Stimulated activated CD8-positive, alpha-beta memory T cell treated with anti-CD3 and anti-CD28 coated beads, Interleukin-4, amount 100 ng/mL, for 48 hours (primary cell): ENCODE measurements at places on chromosomes 6 and 20.

DNA sequence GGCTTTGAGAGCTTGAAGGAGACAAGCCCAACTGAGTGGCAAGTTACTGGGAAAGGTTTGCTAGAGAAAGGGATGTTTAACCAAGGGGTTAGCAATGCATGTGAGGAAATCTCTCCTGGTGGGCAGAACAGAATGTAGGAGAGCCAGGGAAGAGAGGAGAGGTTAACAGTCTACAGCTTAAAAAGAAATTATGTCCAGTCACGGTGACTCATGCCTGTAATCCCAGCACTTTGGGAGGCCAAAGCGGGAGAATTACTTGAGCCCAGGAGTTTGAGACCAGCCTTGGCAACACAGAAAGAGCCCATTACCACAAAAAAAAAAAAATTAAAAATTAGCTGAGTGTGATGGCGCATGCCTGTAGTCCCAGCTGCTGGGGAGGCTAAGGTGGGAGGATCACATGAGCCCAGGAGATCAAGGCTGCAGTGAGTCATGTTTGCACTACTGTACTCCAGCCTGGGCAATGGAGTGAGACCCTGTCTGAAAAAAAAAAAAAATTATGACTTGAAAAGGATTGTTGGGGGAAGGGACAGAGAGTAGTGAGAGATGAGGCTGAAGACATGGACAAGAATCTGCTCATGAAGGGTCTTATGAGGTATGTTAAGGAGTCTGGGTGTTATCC is 264.9 kb downstream of the TBC1D7 start:
- no peak for DNase-seq

DNA sequence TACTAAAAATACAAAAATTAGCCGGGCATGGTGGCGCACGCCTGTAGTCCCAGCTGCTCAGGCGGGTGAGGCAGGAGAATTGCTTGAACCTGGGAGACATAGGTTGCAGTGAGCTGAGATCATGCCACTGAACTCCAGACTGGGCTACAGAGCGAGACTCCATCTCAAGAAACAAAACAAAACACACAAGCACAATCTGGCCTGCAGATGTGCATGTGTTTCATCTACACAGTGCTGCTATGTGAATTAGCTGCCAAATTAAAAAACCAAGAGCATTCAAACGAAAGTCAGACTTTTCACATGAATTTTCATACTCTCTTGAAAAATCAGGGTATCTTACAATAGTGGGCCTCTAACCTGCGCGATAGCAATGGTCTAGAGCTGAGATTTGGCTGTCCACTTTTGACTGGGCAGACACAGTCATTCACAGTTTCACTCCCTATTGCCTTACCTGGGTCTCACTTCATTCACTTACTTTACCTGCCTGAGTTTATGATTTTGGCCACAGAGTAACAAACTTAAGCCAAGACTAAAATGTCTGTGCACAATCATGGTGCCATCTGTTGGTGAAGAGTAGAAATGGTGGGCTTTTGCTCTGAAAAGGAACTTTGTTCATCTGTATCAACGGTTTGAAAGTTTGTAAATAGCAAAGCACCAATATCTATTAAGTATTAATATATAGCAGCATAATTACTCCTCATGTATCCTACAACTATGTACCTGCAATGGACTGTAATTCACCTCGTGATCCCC is 138.5 kb upstream of the UST start:
- DNase-seq: no peak

GRCh38 chr20:61964675-61965605 is 100.7 kb downstream of the TAF4 start:
- DNase-seq: no peak

DNA sequence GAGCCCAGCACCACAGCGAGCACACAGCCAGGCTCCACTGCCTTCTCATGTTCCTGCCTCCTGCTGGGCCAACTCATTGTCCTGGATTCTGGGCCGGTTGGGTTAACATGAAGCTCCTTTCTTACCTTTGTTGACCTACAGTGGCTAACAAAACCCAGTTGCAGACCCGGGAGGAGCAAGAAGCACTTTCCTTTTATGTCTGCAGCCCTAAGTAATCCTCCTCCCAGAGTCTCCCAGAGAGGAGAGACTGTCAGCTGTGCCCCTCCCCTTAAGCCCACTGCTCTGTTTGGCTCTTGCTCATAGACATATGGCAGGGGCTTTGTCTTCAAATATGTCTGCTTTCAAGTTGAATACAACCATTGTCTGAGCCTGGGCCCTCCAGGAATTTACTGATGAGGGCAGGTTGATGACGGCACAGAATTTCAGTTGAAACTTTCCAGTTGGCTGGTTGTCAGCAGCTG is 55.2 kb downstream of the PSMB1 start:
- no peak for DNase-seq

DNA sequence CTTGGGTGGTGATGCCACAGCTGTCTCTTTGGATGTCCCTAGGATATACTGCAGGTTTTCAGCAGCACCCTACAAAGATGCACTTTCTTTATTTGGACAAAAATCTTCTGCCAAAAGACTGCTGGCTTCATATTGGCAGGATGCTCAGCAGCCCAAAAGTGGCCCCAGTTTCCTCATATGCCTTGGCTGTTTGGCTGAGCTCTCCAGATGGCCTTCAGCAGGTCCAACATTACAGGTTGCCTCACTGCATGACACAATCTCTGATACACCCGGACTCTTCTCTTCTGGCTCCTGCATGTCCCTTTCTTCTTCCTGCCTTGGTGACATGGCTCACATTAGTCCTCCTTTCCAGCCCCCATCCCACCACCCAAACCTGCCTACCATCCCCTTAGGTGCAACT is 323.7 kb upstream of the CDH4 start:
- no peak for DNase-seq

GRCh38 chr20:3470208-3470626 is 601 bp upstream of the ATRN start:
- DNase-seq: no peak

DNA sequence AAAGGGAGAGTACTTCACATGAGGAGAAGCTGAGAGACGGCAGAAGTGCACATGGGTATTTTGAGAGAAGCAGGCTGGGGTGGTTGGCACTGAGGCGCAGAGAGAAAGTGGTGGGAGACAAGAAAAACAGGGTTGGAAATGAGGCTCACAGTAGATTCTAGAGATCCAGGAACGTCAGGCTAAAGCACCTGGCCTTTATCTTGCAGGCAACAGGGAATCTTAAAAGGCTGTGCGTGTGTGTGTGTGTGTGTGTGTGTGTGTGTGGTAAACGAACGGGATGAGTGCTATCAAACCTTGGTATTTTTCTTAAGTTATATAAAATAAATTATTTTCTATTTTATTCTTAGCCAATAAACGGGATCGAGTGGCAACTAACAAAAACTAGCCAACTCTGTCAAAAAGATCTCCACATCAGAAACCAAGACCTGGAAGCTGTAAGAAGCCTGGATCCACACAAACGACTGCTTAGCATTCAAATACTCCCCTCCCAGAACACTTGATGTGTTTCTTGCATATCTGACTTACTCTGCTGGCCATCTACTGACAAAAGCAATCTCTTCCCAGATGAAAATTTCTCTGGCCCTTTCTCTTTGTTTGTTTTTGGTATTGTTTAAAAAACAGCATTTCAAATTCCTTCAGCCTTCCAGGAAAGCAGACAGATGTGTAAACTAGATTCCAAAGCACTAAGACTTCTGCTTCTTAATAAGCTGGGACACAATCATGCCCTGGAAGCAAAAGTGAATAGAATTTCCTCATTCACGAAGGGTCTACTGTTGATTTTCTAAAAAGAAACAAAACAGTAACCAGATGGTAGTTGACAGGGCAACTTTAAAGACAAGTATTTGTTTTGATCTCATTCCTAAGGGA is 44.8 kb upstream of the FABP7 start:
- no peak for DNase-seq

- DNase-seq: no peak
Measured at GRCh38 chr6:129853996-129854711, 7.0 kb downstream of the TMEM244 start.
